ENCODE measurements at places on chromosomes 3 and 15.

GRCh38 chr3:31312400-31312799, 220.3 kb upstream of the STT3B start:
- no peak for DNase-seq

- no peak for DNase-seq
Observed at GRCh38 chr3:58242340-58242739, 4.7 kb downstream of the ABHD6 start.

DNA sequence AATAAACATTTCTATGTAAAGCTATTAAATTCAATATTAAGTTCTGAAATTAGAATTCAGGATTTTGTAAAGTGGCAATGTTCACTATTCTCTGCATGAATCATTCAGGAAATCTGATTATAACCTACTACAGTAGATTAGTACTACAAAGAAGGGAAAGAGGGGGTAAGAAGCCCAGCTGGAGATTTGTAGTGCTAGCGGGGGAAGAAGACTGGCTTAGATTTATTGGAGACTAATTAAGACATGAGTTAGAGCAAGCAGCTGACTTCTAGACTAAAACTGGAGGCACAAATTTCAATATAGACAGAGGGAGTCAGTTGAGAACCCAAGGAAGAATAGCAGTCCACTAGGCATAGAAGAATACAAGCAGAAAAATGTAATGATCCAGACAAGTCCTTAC, 55.8 kb upstream of the SETMAR start:
- DNase-seq: no peak

- no peak for DNase-seq
Observed at GRCh38 chr3:119746423-119746822, 35.5 kb upstream of the NR1I2 start.

GRCh38 chr3:9241956-9242355, 7.5 kb downstream of the SRGAP3 start:
- no peak for DNase-seq

GRCh38 chr3:37863949-37864822, 2.5 kb downstream of the CTDSPL start:
- DNase-seq: no peak

DNA sequence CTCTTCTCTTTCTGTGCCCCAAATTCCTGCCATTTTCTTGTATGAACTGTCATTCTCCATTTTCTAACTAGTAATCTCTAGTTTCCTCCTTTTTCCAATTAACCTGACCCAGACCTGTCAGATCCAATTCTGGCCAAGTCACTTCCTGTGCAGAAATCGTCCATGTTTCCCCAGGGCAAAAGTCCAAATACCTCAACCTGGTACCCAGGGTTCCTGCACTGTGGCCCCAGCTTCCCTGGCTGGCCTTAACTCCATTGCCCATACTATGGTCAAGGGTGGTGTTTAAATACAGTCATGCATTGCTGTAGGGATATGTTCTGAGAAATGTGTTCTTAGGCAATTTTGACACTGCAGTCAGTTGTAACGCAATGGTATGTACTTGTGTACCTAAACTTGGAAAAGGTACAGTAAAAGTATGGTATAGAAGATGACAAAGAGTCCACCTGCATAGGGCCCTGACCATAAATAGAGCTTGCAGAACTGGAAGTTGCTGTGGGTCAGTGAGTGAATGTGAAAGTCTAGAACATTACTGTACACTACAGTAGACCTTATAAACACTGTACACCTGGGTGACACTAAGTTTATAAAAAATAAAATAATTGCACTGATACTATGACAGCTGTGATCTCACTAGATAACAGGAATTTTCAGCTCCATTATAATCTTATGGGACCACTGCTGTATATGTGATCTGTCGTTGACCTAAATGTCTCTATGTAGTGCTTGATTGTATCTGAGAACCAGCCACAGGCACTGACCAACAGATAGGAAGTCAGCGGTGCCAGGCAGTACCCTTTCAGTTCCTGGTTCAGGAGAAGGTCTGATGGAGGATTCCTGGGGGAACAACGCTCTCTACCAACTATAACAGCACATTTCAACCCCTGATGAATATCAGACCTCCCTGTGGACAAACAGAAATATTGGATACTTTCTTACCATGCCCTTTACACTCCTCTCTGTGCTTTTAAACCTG, 336.1 kb upstream of the PROK2 start:
- DNase-seq: no peak

GRCh38 chr3:56424885-56425284, 43.4 kb downstream of the ERC2 start:
- no peak for DNase-seq

DNA sequence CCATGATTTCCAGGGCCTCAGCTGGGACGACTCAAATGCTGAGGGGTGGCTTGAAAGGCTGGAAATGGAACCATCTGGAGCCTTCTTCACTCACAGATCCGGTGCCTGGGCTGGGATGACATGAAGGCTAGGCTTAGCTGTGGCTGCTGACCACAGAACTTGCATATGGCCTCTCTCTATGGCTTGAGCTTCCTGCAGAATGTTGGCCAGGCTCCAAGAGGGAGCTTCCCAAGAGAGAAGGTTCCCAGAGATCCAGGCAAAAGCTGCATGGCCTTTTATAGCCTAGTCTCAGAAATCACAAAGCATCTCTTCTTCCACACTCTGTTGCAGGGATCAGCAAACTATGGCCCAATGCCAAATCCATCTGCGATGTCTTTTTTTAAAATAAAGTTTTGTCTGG, 44.8 kb downstream of the GATM start:
- DNase-seq: no peak

DNA sequence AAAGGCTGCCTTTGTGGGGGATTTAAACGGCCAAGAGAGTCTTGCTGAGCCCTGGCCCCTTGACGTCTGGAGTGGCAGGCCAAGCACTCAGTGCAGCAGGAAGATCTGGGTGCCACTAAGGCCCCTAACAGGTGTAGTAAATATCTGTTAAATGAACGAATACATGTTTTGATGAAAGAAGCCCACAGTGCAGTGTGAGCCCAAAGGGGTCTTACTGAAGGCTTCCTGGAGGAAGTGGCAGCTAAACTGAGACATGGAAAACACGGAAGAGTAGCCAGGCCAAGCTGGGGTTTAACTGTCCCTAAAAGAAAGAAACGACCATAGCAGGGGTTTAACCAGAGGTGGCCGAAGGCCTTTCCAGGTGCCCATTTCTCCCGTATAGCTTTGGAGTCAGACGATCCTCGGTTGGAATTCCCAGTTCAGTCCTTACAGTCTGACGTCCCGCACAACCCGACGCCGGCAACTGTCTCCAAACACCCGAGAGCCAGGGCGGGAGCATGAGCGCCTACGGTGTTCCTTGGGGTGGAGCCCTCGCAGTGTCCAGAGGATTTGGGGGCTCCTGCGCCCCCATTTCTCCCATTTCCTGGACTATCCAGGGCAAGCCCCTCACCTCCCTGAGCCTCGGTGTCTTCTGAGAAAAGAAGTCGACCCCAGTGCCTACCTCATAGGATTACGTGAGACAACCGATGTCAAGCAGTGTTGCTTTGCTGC, 910 bp upstream of the ABHD6 start:
- no peak for DNase-seq

DNA sequence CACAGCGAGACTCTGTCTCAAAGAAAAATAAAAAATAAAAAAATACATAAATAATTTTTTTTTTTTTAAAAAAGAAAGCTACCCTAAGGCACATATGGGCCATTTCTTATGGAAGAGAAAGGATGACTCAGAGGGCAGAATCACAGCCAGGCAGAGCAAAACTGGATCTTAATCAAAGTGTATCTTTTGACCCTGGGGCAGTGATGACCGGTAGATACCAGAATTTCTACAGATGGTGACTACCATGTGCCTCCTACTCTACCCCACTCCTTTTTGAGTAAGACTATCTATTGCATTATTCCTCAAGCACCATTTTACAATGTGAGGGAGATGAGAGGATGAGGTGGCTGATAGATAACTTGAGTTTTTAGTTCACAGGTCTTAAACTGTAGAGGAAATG, 26.0 kb downstream of the TARS3 start:
- DNase-seq: no peak

DNA sequence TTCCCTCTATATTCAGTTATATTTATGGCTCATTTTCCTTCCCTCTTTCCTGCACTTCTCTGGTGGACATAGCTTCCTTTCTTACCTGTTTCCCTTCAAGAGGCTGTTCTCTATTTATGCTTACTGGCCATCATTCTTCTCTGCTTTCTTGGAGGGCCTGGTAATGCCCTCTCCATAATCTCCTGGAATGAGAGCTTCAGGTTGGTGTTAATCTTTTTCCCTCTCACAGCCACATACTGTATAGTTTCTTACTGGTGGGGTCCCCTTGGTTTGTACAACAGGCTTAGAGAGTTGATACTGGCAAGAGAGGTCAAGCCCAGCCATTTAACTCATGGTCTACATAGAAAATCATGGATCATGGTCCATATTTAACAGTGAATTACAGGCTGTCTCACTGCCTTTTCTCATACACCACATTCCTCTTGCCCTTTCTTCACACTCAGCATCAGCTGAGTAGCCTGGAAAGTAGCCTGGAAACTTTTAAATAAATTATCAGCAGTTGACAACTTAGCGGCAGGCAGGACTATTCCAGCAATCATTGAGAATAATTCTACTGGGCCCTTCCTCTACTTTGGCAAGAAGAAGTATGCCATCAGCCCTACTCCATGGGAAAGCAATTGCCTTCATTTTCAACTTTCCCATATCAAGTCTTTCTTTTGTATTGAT, 38.0 kb upstream of the DPH6 start:
- DNase-seq: no peak

- DNase-seq: no peak
Observed at GRCh38 chr3:47398228-47398627, 17.4 kb downstream of the PTPN23 start.
